Stimulated activated CD4-positive, alpha-beta T cell treated with anti-CD3 and anti-CD28 coated beads, Interleukin-4, amount 100 ng/mL, for 48 hours (primary cell): ENCODE measurements at places on chromosomes 16 and 17.
A peak's percentile ranks its signal among the peaks of the same experiment; 100 is the strongest.

- no peak for DNase-seq
Measured at GRCh38 chr16:23248261-23249194, 53.6 kb upstream of the SCNN1B start.

GRCh38 chr17:58006924-58007780, at the start of gene SRSF1:
SRSF1 (minus strand) TSS chr17:58007246; CDS start chr17:58007137, 109 bp downstream.
- DNase-seq, result peak; percentile 97

DNA sequence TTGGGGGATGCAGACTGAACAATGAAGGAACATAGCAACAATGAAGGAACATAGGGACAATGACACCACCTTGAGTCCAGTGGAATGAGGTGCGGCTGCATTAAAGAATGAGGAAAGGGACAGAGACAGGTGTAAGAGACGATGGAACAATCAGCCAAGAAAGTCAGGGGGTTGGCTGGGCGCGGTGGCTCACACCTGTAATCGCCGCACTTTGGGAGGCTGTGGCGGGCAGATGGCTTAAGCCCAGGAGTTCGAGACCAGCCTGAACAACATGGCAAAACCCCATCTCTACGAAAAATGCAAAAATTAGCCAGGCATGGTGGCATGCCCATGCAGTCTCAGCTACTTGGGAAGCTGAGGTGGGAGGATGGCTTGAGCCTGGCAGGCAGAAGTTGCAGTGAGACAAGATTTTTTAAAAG, 13.6 kb upstream of the CBFB start:
- DNase-seq, result no peak

- no peak for DNase-seq
Measured at GRCh38 chr17:12081720-12082119, 61.0 kb downstream of the MAP2K4 start.

- DNase-seq, result no peak
Measured at GRCh38 chr17:74964988-74965622, 7.5 kb downstream of the HID1 start.

GRCh38 chr17:1058423-1059130, 61.6 kb downstream of the TIMM22 start:
- DNase-seq, result peak; percentile 68

DNA sequence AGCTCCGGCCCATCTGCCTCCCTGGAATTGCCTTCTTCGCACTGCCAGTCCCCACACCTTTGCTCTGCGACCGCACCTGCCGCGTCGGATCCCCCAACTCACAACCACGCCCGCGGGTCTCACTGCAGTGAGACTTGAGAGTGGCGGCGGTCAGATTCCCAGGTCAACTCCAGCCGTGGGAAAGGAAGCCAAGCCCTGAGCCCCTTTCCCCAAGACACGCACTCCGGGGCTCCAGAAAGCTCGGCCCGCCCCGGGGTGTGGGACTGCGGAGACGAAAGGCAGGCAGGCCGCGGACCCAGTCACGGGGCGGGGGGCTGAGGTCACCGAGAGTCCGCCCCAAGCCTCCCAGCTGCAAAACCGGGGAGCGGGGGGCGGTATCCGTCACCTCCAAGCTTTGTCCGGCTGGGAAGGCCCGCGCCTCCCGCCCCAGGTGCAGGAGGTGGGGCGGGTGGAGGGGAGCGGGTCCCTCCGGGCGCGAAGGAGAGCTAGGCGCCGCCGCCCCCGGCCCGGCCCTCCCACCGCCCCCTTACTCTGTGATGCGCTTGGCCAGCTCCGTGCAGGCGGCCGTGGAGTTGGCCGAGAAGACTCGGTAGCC, 615 bp downstream of the PRPSAP1 start:
- peak; percentile 8 for DNase-seq

GRCh38 chr17:70168044-70168976, 1.0 kb upstream of the KCNJ2 start:
- peak; percentile 6 for DNase-seq

DNA sequence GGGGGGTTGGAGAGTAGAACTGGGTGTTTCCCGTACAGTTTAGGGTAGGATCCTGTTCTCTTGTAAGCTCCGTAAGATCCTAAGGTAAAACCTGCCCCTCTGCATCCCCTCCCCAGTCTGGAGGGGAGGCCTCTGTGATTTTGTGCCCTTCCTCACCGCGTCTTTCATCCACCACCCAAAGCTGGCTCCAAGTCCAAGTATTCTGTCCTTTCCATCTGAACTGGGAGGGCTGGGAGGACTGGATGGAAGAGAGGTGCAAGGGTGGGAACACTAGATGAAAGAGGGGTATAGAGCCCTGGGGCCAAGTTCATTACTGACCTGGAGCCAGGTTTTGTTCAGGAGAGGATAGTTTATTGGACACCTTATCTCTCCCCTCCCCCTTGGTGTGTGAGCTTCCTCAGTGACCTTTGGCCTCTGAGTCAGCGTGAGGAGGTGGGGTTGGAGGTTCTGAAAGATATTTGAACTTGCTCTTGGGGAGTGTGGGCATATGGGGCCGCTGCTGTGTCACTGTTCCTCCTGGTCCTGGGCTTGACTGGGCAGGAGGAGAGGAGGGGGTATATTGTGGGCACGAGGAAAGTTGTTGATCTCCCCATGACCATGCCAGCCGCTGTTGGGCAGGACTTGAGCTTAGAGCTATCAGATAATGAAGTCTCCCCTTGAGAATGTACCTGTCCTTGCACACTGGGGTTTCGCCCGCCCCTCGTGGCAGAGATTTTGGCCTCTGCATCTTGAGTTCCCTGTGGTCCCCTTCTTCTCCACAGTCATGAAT, 1.6 kb downstream of the LASP1 start:
- peak; percentile 73 for DNase-seq

- DNase-seq, result no peak
Measured at GRCh38 chr17:83084621-83085056, 5.2 kb downstream of the METRNL start.

GRCh38 chr16:56872863-56873391, 7.9 kb downstream of the SLC12A3 start:
- DNase-seq, result no peak

DNA sequence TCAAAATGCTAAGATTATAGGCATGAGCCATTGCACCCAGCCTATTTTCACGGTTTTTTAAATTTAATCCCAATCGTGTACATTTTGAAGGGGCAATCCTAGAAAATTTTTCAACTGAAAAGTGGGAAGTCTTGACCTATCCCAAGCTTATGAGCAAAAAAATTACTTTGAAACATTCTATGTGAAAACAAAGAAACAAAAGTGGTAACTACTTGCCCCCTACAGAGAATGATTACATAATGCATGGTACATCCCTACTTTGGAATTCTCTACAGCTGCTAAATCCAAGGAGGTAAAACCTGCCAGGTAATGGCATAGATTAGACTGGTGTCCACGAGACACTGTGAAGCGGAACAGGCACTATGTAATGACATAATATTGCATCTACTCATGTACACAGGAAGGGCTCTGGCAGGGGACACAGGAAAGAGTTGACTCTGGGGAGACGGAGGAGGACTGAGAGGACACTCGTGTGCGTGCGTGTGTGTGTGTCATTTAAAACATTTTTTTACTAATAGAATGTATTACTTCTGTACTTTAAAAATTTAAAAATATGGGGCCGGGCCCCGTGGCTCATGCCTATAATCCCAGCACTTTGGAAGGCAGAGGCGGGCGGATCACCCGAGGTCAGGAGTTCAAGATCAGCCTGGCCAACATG, 15.7 kb downstream of the ASGR2 start:
- no peak for DNase-seq

DNA sequence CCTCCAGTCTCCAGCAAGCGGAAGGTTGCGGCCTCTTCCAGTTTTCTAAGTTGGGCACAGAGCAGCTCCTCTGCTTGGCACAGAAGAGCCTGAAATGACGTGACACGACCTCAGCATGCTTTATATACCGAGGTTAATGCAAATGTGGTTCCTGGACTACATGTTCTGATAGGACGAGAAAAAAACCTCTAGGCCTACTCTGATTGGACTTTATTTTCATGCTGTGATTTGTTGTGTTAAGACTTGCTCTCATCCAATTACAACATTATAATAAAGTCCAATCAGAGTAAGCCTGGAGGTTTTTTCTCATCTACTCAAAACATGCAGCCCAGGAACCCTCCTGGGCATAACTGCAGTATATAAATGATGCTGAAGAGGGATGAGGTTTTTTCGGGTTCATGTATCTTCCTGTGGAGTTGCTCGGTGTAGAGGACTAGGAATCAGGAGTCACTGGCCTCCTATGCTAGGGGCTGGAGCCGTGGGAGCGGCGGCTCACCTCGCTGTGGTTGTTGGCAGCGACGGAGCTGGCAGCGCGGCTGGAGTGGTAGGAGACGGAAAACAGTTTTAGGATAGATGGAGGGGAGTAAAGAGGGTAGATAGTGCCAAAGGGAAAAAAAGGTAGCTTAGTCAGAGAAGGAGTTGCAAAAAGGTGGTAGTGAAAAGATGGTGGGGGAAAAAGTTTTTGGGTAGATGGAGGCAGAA, 878.0 kb downstream of the KCNJ18 start:
- DNase-seq, result no peak

DNA sequence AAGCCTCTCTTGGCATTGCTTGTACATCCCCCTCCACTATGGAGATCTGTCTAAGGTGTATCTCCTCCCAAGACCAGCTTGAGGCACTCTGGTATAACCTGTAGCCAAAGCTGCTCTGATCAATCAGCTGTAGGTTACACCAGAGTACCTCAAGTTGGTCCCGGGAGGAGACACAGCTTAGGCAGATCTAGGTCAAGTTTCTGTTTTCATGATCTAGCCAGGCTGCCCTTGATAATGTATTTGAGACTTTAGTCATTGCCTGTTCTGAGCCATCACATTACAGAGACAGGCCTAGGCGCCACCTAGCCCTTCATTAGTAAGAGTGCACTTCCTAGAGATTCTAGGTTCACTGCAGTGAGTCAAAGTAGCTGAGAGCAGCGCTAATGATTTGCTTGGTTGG, 31.4 kb downstream of the ASGR1 start:
- no peak for DNase-seq

DNA sequence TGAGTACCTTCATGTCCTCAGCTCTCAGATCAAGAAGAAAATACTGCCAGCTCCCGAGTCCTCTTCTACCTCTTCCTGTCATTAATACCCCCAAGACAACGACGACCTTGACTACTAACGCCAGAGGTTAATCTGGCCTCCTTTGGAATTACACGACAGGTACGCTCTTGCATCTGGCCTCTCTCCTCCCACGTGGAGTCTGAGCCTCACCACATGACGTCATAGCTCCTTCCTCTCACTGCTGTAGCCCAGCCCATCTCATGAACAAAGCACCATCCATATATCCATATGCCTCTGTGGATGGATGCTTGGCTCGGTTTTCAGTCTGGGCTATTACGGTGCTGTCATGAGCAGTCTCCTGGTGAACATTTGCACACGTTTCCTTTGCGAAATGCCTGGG, 110.2 kb upstream of the TNRC6C start:
- DNase-seq, result no peak

DNA sequence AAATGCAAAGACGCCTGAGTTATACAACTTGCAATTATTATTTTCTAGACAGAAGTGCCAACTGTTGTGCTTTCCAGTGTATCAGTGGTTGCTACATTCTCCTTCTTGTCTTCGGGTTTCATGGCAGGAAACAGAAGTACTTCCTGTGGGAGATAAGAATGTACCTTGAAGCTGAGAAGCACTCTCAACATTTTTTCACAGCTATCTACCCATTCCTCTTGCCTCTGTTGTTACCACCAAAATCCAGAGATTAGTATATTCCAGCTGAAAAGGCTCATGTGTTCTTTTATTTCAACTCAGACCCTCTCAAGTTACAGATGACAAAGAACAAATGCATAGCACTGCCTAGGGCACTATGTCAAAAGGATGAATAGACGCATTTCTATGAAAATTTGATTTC, 4.8 kb upstream of the ADAT1 start:
- DNase-seq, result no peak

- DNase-seq, result peak; percentile 66
Measured at GRCh38 chr17:39164675-39165143, 1.3 kb downstream of the ARL5C start.

DNA sequence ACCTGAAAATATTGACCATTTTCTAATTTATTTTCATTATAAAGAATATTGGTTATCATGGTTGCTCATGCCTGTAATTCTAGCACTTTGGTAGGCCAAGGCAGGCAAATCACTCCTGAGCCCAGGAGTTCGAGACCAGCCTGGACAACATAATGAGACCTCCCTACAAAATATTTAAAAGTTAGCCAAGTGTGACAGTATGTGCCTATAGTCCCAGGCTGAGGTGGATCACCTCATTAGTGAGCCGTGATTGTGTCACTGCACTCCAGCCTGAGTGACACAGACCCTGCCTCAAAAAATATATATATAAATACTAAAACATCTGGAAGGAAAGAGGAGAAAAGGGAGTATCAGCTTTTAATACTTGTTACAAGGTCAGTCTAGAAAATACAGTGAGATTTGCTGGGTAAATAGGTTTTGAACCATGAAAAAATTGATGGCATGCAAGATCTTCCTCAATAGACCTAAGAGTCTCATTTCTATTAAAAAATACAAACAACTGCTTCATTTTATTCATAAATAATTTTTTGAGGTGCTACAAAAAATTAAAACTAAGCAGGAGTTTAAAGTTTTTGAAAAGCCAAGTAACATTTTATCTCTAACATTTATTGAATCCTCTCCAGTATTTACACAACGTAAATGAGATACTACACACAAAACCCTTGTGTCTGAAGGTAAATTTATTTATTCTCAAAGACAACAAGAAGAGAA, 47.7 kb downstream of the TUBD1 start:
- no peak for DNase-seq

GRCh38 chr16:48555155-48555554, 54.8 kb downstream of the N4BP1 start:
- DNase-seq, result no peak

- DNase-seq, result no peak
Measured at GRCh38 chr17:57311281-57312216, 55.2 kb downstream of the MSI2 start.

DNA sequence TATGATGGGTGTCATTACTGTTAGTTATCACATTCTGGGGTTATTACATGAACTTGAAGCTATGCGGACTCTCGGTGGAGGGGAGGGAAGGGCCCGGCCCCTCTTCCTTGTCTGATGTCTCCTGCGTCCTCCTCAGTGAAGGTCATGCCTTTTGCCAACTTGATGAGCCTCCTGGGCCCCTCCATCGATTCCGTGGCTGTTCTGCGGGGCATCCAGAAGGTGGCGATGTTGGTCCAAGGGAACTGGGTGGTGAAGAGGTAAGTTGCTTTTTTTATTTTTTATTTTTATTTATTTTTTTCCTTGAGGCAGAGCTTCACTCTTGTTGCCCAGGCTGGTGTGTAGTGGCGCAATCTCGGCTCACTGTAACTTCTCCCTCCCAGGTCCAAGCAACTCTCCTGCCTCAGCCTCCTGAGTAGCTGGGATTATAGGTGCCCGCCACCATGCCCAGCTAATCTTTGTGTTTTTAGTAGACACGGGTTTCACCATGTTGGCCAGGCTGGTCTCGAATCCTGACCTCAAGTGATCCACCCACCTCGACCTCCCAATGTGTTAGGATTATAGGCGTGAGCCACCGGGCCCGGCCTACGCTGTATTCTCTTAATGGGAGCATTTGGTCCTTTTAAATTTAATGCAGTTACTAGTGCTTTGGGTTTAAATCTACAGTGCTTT, 21.6 kb downstream of the POLR3E start:
- peak; percentile 38 for DNase-seq

DNA sequence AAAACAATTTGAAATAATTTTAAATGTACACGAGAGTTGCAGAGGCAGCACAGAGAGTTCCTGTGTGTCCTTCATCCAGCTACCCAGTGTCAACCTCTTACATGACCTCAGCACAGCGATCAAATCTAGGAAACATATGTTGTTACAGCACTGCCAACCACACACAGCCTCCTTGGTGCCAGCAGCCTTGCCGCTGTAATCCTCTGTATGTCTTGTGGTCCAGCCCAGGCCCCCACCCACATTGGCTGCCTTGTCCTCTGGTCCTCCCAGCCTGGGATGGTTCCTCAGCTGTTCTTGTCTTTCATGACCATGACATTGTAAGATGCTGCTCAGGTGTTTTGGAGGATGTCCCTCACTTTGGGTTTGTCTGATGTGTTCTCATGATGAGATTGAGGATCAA, 178.0 kb downstream of the RPTOR start:
- no peak for DNase-seq
